ENCODE measurements at places on chromosomes 4 and X. TPM values are rescaled to one million over a fixed set of nuclear protein-coding genes. Genes with fewer than 3 reads are reported as not detected.
A peak's percentile ranks its signal among the peaks of the same experiment; 100 is the strongest.

GRCh38 chr4:154044742-154045485, 256.0 kb upstream of the SFRP2 start:
- no peak for DNase-seq

GRCh38 chr4:112312610-112313239, 15.6 kb downstream of the ALPK1 start:
- no peak for DNase-seq

- no peak for DNase-seq
Observed at GRCh38 chr4:62057031-62057430, 856.9 kb downstream of the ADGRL3 start.

DNA sequence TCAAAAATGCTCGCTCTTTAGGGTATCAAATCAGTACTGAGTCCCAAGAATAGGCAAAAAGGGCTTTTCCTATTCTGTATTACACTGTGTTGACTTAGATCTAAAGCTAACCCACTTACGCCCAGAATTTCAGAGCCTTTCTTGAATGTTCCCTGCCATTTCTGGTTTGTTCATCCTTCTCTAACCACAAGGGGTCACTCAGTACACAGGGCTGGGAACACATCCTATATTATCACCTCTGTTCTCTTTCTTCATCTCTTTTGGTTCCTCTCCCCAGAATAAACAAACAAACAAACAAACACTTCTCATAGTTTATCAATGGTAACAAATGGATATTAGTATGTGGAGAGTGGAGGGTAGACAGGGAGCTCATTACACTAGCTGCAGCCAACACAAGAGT, 25.5 kb upstream of the MORC4 start:
- peak; percentile 2 for DNase-seq

DNA sequence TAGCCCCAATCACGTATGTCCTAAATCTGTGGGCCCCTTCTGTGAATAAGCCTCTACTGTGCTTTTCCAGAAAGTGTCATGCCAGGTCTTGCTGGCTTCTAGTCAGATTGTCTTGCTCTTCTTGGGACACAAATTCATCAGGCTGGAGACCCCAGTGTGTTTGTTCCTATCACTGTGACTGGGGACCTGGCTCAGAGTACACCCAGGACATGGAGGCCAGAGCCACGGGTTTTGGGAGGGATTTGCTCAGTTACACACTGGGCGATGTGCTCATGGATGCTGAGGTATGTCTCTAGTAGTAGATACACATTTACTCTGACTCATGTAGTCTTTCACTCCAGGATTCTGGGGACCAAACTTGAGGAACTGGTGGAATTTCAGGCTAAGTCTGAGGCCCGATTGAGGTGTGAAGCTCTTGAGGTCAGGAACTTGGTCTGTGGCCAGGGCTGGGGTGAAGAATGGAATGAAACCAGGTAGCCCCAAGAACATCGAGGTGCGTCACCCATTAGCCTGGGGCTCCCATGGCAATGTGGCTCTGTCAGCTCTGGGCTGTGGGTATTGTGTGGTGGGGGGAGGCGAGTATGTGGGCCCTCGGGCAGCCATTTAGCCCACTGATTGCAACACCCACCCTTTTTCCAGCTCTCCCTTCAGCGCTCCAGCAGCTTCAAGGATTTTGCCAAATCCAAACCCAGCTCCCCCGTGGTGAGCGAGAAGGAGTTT, 7.7 kb downstream of the SASH3 start:
- DNase-seq: no peak

- peak; percentile 74 for DNase-seq
Observed at GRCh38 chr4:135201081-135201480, 999.5 kb upstream of the PABPC4L start.

DNA sequence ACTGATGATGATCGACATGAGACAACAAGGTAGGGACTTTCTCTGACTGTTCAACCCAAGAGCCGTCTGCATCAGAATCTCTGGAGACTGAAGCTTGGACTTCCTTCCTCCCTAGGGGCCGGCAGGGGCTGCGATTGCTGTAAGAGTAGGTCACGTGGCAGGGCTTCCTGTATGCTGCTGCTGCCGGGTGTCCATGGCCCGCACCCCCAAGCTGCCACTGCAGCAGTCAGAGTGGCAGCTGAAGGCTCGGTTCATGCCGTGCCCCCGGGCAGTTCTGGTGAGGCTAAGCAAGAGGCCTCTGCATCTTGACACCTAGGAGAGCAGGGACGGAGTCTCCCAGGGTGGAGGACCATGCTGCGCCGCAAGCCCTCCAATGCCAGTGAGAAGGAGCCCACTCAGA, at the start of gene SASH3:
Gene SASH3, plus strand, starts transcription at position 203 of the 400 bp plus-strand sequence. Its CDS starts 149 bp downstream, at position 352.
- DNase-seq: no peak

DNA sequence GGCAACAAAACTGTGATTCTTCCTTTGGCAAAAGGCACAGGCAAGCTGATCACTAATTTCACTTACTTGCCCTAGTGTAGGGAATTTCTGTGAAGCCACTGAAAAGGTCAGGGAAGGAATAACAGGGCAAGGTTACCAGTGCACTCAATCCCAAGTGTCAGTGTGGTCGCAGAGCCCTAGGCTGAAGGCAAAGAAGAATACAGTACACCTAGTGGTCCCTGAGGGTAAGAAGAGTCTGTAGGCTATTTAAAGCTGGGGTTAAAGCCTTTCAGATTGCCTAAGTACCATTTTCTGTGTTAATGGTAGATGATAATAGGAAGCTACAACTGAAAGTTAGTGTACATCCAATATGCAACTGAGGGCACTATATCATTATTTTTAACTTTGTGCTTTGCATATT, 173.6 kb upstream of the NRK start:
- DNase-seq: no peak

GRCh38 chr4:124883632-124884031, 171.1 kb upstream of the ANKRD50 start:
- peak; percentile 75 for DNase-seq

- peak; percentile 61 for DNase-seq
Observed at GRCh38 chr4:138438608-138439007, 196.5 kb upstream of the SLC7A11 start.

- peak; percentile 9 for DNase-seq
Observed at GRCh38 chr4:138707746-138708677, 307.6 kb upstream of the NOCT start.

GRCh38 chr4:56099378-56099786, 150.6 kb downstream of the CEP135 start:
- peak; percentile 83 for DNase-seq

DNA sequence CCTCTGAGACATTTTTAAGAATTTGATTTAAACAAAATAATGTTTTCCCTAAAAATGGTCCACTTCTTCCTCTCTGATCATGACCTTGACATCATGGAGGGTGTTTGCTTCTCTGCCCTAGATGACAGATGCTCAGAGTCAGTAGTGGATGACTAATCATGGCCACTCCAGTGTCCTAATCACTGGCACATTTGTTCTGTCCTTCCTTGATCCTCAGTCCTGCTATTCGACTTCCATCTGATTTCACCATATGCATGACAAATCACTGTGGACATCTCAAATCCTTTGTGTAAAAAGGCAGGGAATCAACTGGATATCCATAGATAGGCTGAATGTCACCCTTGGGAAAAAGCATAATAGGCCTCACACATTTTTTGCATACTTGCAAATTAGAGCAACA, 9.0 kb downstream of the CRMP1 start:
- DNase-seq: no peak

- no peak for DNase-seq
Observed at GRCh38 chr4:173111031-173111430, 57.6 kb upstream of the GALNT7 start.

- DNase-seq: no peak
Observed at GRCh38 chr4:7183161-7183560, 9.2 kb upstream of the SORCS2 start.

DNA sequence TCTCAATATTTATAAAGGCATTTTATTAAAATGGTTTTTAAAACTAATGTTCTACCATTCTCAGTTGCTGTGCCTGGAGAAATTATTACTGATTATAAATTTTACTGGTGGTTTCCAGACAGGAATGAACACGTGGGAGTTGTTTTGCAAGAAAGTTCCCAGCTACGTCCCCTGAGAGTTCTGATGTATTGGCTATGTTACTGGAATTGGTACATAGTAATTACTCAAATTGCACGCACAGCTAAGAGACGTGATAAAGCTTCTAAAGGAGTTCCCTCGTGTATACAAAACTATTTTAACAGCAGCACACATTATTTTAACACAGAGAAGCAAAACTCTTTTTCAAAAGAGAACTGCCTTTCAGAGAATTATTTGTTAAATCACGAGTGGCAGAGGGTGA, 292.2 kb downstream of the NLGN4X start:
- peak; percentile 56 for DNase-seq

DNA sequence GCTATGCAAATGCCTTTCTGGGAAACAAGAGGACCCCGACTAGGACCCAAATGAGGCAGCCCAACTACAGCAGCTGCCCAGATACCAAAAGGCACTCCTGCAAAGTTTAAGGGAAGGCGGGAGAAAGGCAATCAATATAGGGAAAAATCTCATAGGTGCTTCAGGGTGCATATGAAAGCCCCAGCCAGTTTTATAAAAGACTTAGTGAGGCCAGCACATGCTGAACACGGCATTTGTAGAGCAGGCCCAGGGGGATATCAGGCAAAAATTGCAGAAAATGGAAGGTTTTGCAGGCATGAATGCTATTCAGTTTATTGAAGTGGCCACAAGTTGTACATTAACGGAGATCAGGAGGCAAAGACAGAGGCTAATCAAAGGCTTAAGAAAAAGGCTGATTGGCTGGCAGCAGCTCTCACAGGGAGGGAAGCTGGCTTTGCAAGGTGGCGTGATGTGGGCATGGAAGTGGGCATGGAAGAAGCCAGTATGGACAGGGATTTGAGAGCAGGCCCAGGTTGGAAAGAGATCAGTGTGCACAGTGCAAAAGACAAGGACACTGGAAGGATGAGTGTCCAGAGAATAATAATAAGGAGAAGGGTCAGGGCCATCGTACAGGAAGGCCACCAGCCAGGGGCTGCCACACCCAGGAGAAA, 37.7 kb upstream of the UGT2B7 start:
- no peak for DNase-seq

- DNase-seq: peak; percentile 16
Observed at GRCh38 chrX:148380650-148381561, 119.5 kb upstream of the AFF2 start.

- DNase-seq: peak; percentile 41
Observed at GRCh38 chr4:184732126-184732525, 1.8 kb downstream of the CENPU start.

DNA sequence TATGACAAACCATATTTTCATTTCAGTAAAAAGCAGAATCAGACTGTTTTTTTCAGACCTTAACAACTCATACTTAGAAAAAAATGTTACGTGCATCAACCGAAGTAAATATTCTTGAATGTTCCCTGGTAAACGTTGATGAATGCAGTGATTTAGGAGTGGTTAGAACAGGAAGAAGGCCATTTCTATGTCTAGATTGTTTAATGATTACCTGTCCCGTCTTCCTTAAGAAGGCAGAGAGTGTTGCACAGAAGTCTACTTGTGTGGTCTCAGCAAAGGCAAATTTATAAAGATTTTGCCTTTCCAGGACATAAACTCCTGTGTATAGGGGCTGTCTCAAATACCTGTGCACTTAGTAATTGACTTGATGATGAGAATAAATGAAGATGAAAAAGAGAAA, 134.5 kb downstream of the MGST2 start:
- no peak for DNase-seq

GRCh38 chr4:57270346-57270745, 160.2 kb upstream of the IGFBP7 start:
- no peak for DNase-seq

- no peak for DNase-seq
Observed at GRCh38 chr4:3442460-3442958, 741 bp downstream of the HGFAC start.

Gene LRBA
- total RNA-seq: 25.3 TPM

Gene NRK
- total RNA-seq: 18.3 TPM

Gene PLRG1
- 77.4 TPM for total RNA-seq

Gene ANOS1
- total RNA-seq: 15.3 TPM

Gene CT47B1
- total RNA-seq: not detected

Gene FRMPD4
- total RNA-seq: 0.19 TPM

Gene RRH
- total RNA-seq: 0.25 TPM

Gene NOX1
- total RNA-seq: not detected
